ENCODE measurements at places on chromosomes 2 and 18. TPM values are rescaled to one million over a fixed set of nuclear protein-coding genes. Genes with fewer than 3 reads are reported as not detected.

- no peak for DNase-seq
Measured at GRCh38 chr2:128325611-128326181, 7.0 kb upstream of the HS6ST1 start.

DNA sequence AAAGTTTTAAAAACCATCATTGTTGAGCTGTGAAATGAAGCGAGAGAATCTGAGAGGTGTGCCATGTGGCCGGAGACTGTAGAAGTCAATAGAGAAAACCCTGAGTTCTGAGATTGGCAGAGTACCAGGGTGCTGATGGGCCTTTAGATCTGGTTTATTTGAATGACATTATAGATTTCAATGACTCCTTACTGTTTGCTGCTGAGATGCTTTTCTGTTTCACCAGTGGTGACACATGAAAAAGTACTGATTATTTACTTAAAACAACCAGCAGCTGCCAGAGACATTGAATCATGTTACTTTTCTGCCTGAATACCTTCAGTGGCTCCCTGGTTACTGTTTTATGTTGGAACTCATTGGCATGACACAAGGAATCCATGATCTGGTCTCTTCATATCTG lies 602.7 kb upstream of the ZNF804A start:
- no peak for DNase-seq

GRCh38 chr18:35620765-35621164 lies 39.2 kb downstream of the GALNT1 start:
- no peak for DNase-seq

DNA sequence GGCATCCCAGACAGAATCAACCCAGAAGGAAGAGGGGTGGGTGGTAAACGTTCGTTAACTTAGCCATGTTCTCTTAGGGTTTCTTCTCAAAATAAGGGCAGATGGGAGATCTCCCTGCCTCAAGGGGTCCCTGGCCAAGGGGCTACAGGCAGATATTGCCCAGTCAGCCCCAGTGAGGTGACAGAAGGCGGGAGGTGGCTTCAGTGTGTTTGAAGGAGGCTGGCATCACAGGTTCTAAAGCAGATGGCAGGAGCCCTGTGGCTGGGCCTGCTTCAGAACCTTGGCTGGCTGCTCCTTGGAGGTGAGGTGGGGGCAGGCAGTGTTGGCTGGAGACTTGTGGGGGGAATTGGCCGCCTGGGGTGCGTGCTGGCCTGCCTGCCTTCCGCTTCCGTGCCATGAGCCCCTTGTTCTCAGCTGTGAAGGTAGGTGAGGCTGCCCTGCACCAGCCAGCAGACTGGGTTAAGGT lies 23.5 kb downstream of the HPCAL1 start:
- DNase-seq, result no peak

GRCh38 chr2:207617011-207617671 lies 8.1 kb downstream of the METTL21A start:
- no peak for DNase-seq

GRCh38 chr18:70500748-70501147 lies 211.9 kb downstream of the SOCS6 start:
- DNase-seq, result no peak

DNA sequence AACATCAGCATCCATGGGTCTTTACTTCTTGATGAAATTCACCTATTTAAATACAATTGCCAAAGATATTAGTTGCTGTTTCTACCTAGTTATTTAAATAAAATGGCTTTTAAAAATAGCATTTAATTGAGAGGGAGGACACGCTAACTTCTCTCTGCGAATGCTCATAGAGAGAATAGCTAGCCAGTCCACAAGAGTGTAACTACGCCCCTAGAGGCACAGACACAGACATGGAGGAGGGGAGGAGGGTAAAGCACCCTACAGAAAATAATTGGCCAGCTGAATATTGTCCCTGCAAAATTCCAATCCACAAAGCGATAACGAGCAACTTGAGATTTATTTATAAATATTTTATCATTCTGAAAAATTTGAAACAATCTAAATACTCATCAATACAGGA lies 97.0 kb upstream of the PAPOLG start:
- no peak for DNase-seq

- DNase-seq, result no peak
Measured at GRCh38 chr2:126614524-126615227, 41.3 kb upstream of the GYPC start.

GRCh38 chr2:172736424-172737174 lies 954 bp downstream of the RAPGEF4 start:
- DNase-seq, result no peak

- DNase-seq, result no peak
Measured at GRCh38 chr18:11310476-11311086, 161.2 kb upstream of the PIEZO2 start.

Gene GALNT13
- not detected for polyA plus RNA-seq

Gene DQX1
- not detected for polyA plus RNA-seq

Gene GALR1
- polyA plus RNA-seq, result not detected

Gene MRPL53
- polyA plus RNA-seq, result 120 TPM

Gene ALS2
- 5.5 TPM for polyA plus RNA-seq

Gene TFCP2L1
- polyA plus RNA-seq, result not detected

Gene FBLN7
- 41.2 TPM for polyA plus RNA-seq

Measured in CD4-positive, alpha-beta memory T cell (primary cell).